ENCODE measurements at places on chromosomes 2 and 18.

DNA sequence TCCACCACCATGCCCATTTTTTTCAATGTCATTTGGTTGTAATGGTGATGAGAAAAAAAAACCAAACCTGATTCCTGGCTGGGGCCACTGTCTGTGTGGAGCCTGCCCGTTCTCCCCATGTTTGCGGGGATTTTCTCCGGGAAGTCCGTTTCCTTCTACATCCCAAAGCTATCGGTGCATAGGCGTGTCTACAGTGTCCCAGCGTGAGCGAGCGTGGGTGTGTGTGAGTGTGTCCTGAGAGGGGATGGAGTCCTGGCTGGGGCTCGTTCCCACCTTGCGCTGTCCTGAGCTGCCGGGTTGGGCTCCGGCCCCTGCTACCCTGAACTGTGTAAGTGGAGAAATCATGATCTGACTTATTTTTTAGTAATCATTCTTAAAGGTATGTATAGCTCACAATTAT, 7.3 kb upstream of the ZAP70 start:
- no peak for DNase-seq

GRCh38 chr2:44107086-44107740, 61.5 kb upstream of the PPM1B start:
- no peak for DNase-seq

- DNase-seq, result no peak
Observed at GRCh38 chr2:3422161-3422779, 42.8 kb downstream of the TRAPPC12 start.

- DNase-seq, result no peak
Observed at GRCh38 chr2:139798391-139798790, 1018.2 kb upstream of the NXPH2 start.
